Spinal cord (tissue), 10 donors: ENCODE measurements at places on chromosomes 5 and 9.

- no peak for DNase-seq
These were observed 92.5 kb upstream of the CPEB4 start for GRCh38 chr5:173795601-173796000.

DNA sequence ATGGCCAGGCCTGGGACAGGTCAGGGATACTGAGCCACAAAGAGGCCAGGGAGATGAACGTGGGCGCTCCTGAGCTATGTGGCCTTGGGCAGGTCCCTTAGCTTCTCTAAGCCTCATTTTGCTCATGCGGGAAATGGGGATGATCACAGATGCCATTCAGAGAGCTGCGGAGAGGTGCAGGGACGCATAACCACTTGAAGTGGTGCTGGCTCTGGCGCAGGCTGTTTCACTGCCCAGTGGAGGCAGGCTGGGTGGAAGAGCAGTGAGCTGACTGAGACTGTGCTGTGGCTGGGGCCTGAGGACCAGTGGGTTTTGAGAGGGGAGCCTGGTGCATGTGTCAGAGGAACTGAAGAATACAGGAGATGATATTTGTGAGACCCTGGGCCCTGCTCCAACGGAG lies 18.4 kb downstream of the CXXC5 start:
- no peak for DNase-seq

- no peak for DNase-seq
These were observed 189.3 kb upstream of the MAST4 start for GRCh38 chr5:66406761-66407336.

- no peak for DNase-seq
These were observed 268.1 kb downstream of the FSTL4 start for GRCh38 chr5:133344266-133344665.

GRCh38 chr5:139474890-139475791 lies 4.3 kb downstream of the SMIM33 start:
- DNase-seq, result no peak

GRCh38 chr9:124239249-124240073 lies 18.3 kb upstream of the NEK6 start:
- DNase-seq, result no peak

- DNase-seq, result no peak
These were observed 2365.9 kb downstream of the MAT2B start for GRCh38 chr5:165871291-165871690.

GRCh38 chr5:123340928-123341327 lies 82.3 kb downstream of the CEP120 start:
- DNase-seq, result no peak

GRCh38 chr5:141051521-141051866 lies 320 bp downstream of the PCDHB1 start:
- no peak for DNase-seq

GRCh38 chr5:88544671-88545070 lies 276.0 kb upstream of the TMEM161B start:
- no peak for DNase-seq

GRCh38 chr9:15961217-15961616 lies 408.4 kb downstream of the CCDC171 start:
- DNase-seq, result no peak

- DNase-seq, result no peak
These were observed 674.4 kb downstream of the PRR16 start for GRCh38 chr5:121138495-121138907.

GRCh38 chr5:169421677-169422076 lies 120.7 kb upstream of the SLIT3 start:
- no peak for DNase-seq

DNA sequence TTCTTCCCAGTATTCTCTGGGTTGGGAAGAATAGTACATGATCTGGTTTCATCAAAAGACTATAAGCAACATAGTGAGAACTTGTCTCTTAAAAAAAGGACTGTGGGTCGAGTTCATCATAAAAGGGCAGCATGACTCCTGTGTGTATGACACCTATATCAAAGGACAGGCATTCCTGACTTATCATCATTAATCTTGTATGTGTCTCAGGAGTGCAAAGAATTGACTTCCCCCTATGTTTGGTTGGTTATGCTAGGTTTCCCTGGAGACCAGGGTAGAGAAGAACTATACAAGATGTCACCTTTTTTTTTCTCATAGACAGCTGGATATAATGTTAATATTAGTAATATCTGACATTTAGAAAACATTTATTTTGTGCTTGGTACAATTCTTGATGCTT lies 173.1 kb upstream of the ANKRD55 start:
- no peak for DNase-seq

- DNase-seq, result no peak
These were observed 55.8 kb downstream of the AQP7 start for GRCh38 chr9:33346564-33346963.

GRCh38 chr9:15206903-15207696 lies 99.9 kb downstream of the TTC39B start:
- DNase-seq, result no peak

DNA sequence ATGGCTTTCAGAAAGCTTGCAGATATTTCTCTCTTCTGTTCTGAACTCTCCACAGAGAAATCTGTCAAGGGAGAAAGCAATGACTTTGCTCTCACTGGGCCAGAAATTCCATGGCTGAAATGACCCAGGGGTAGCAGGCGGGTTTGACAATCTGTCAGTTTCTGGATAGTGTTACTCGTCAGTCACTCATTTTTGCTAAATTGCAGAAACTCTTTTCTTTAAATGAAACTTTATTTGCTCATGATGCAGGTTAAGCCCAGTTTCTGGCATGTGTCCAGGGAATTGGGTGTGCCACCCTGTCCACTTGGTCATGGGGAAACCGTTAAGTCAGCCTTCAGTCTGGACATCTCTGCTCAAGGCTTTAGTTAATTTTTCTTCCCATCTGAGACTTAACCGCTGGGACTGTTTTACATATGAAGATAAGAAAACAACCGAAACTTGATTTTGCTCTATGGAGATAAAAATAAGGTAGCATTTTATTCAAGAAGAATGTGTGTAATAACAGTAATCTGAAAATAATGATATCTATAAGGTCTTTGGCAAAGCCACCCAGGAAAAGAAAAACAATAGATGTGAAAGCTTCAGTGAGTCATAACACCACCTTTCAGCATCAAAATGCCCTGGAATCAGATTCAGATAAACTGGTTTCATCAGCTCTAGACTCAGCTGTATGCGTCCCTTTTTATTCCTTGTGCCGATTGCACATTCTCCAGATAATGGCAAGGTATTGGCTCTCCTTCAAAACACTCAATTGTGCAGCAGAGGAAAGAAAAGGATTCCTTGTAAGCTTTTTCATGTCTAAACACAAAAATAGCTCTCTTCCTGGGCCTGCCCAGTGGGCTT lies 308.3 kb downstream of the ZSWIM6 start:
- no peak for DNase-seq

- no peak for DNase-seq
These were observed 49.9 kb downstream of the PDE4D start for GRCh38 chr5:59843511-59844213.

- DNase-seq, result no peak
These were observed 131.6 kb downstream of the PRDM6 start for GRCh38 chr5:123220621-123221146.

DNA sequence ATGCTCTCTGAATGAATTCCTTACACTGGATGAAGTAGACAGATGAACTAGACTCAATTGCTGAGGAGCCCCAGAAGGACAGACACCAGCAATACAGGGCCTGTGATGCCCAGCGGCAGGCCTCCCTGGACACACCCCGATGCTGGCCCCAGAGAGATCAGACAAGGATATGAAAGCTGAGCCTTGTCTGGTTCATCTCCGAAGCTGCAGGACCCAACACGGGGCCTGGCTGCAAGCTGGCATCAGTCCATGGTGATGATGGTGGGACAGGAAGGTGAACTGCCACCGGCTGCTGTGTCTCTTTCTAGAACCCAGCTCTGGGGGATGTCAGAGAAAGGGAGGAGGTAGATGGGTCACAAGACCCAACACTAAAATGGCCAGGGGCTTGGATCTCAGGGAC lies 104.0 kb upstream of the LMX1B start:
- DNase-seq, result no peak

DNA sequence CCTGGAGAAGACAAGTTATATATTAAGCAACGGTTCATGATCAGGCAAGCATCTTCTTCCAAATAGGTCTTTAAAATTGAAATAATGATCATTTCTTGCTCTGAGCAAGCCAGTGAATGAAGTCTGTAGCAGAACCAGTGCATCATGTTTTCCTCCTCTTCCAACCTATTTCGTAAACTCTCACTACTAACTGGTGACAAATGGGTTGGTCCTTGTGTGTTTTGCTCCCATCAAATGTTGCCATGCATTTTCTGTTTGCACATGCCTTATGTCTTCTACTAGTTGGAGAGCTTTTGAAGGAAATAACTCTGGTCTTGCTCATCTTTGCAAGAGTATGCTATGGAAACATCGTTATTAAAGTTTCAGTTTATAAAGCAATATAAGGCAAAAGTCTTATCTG lies 37.2 kb upstream of the SPDL1 start:
- DNase-seq, result no peak

DNA sequence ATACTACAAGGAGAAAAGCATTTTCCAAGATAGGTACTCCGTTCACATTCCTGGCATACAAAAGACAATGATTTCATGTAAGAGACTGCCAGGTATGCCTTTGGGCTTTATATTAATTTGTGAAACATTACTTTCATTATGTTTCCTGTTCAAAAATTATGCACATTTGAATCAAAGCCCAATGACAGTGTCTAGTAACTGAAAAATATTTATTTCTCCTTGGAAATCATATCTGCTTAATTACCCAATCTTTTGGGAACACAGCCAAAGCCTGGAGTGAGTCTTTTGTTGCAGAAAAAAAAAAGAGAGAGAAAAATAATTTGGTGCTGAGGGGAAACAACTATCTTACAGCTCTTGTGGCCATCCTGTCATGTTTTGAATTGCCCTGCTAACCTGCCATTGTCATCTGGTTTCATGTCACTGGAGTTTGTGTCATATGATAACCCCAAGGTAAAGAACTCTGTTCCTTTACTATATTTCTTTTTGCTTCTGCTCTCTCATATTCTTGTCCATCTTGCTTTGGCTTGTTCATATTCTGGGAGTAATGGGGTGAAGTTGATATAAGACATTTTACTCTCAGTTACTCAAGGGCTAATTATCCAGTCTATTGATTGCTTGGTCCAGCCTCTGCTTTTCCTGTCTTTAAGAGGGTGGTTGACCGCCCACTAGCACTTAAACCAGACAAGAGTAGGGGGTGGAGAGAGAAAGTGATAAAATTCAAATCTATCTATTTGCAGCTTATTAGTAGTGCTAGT lies 238.3 kb upstream of the NUDT12 start:
- peak; percentile 50 for DNase-seq

DNA sequence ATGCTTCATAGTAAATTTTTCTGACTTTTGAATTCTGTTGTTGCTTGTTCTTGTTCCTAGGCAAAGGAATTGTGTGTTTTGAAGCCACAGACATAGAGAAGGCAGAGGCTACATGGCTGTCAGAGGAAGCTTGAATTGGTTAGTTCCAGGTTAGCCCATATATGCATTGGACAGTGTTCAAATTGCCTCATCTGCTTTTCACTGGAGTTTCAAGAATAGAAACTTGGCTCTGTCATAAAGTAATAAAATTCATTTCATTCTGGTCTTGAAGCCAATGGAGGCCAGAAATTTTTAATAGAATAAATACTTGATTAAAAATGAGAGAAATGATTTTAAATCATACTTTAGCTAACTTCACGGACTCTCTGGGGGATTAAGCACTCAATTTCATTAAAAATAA lies 178.0 kb downstream of the YIPF5 start:
- DNase-seq, result no peak

DNA sequence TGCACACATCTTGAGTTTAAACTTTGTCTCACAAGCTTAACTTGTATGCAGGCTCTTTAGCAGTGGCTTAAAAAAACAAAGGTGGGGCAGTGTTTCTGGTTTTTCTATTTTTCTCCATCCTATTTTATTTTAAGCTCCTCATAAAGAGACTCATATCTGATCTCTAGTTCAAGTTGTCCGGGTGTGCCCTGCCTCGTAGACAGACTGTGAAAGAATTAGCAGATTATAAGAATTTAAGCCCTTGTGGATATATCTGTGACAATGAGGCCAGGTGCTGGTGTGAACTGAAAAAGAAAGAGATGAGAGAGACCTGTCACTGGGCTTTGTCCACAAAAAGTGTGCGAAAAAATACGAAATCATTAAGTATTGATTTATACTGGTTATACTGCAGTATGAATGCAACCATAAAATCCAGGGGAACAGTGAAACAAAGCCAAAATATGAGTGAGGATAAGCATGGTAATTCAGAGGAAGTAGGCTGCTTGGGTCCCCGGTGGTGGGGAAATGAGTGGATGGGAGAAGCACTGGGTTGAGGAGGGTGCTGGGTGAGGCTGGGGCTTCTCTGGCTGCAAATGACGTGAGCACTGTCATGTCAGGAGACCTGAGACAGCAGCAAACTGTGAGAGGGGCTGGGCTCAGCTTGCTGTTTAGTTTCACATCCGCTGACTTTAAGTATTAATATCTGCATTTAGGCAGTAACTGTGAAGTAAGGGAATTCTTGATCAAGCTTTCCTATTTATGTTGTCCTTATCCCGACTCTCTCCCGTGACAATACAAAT lies 179.7 kb upstream of the ANKRD55 start:
- no peak for DNase-seq

DNA sequence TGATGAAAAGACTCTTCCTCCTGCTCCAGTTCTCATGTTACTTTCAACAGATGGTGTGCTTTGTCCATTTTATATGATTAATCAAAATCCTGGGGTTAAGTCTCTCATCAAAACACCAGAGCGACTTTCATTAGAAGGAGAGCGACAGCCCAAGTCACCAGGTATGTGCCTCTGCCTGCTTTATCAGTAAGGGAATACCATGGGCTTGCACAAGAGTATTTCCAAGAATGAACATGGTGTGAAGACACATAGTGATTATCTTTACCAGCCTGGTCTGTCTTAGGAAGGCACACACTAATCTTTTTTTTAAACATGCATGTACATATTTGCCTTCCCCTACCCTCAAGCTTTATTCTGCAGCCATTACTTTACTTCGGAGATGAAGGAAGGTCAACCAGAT lies 15.2 kb downstream of the NUP214 start:
- no peak for DNase-seq

GRCh38 chr9:95991326-95991725 lies 115.8 kb downstream of the ERCC6L2 start:
- no peak for DNase-seq

DNA sequence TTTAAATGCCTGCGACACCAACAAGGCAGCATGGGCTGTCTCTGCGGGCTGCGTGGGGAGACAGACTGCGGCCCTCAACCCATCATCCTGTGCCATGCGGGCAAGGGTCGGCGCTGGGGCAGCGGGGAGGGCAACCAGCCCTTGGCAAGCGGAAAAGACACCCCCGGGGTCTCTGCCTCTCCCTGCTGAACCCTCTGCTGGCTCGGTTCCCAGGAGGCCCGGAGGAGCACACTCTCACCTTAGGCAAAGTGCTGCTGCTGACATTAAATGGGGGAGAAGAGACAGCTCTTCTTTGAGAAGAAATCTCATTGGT lies 129.6 kb upstream of the PPP1R26 start:
- no peak for DNase-seq

- no peak for DNase-seq
These were observed 108.7 kb downstream of the TRIM32 start for GRCh38 chr9:116795821-116796220.
